ENCODE measurements at places on chromosomes 6 and 20.

DNA sequence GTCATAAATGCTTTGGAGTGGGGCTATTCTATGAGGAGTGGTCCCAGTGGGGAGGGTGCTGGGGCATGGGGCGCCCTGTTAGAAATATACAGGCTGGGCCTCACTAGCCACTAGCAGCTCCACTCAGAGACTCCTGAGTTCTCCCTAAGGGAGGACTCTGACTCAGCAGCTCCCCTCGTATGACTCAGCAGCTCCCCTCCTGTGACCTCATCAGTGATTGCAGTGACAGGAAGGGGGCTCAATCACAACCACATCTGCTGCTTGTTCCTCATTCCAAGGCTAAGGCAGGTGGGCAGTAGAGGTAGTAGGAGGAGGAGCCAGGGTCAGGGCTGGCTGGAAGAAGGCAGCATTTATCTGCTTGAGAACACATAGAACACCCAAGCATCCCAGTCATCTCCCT is 73.7 kb downstream of the PRND start:
- peak; percentile 32 for DNase-seq

- DNase-seq: no peak
These were observed 614.0 kb upstream of the EYS start for GRCh38 chr6:66321017-66321416.

DNA sequence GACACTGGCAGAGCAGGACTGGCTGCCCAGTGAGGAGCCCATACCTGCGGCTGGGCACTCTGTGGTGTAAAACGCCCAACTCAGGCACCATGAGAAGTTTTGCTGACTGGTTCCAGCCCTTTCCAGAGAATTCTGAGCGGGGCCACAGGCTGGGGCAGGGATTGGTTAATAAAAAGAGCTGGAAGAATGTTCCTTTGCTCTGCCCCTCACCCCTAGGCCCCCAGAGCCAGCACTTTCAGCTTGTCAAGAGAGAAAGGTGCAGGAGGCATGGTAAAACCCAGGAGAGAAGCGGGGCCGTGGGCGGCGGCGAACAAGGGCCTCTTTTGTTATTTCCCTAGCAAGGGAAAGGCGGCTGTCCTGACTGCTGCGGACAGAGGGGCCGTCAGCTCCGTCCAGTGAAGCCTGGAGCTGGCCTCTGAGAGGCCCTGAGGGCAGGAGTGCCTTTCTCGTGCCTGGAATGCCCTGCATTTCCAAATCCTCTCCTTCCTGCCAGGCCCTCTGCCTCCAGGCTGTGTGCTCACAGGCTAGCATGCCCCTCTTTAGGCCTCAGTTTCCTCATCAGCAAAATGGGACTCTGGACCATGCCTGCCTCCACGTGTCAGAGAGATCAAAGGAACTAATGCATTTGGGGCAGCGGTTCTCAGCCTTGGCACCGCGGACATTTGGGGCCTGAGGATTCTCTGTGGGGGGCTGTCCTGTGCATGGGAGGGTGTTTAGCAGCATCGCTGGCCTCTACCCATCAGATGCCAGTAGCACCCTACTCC is 12.9 kb downstream of the SLC13A3 start:
- no peak for DNase-seq

- no peak for DNase-seq
These were observed 108.3 kb downstream of the CARMIL1 start for GRCh38 chr6:25387483-25387882.

DNA sequence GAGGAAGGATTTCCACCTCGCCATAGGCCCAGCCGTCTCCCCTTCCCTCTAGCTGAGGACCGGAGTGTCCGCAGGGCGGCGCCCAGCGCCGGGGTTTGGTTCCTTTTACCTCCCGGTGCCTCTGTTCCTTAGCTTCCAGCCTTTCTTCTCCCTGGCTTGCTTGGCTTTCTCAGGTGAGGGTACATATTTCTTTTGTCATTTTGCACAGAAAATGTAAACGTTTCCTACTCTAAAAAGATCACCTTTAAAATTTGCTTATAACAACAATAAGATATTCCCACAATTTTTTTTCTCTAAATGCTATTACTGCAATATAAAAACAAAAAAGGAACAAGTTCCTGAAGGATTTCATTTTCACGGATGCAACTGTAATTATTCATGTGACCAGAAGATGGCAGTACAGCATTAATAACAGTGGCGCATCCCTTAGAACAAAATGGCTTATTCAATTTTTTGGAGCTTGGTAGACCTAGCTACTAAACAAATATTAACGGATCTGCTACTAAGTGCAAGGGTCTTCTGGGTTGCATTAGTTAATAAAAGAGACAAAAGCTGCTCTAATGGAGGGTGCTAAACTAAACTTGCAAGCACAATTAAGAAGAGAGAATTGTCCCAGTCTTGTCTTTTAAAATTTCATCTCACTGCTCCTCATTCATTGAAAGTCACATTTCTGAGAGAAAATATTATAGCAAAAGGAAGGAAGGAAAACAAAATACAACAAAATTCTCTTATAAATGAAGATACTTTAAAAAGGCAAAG is 172.9 kb downstream of the ADGRG6 start:
- DNase-seq: no peak

DNA sequence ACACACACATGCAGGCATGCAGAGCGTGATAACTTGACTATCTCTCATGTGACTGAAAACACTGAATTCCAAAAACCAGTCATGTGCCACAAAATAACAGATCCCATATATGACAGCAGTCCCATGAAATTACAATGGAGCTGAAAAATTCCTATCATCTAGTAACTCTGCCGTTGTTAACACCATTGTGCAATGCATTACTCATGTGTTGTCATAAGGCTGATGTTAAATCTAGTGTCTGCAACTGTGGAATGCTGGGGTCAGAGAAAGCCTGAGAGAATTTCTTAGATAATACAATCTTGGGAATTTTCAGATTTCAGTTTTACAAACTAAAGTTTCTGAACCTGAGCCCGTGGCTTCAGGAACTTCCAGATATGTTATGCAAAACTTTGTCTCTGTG is 70.2 kb downstream of the LYRM4 start:
- DNase-seq: no peak

GRCh38 chr6:7106752-7107577 is 796 bp upstream of the RREB1 start:
- peak; percentile 67 for DNase-seq

GRCh38 chr6:140105857-140106256 is 731.4 kb upstream of the CITED2 start:
- DNase-seq: no peak

DNA sequence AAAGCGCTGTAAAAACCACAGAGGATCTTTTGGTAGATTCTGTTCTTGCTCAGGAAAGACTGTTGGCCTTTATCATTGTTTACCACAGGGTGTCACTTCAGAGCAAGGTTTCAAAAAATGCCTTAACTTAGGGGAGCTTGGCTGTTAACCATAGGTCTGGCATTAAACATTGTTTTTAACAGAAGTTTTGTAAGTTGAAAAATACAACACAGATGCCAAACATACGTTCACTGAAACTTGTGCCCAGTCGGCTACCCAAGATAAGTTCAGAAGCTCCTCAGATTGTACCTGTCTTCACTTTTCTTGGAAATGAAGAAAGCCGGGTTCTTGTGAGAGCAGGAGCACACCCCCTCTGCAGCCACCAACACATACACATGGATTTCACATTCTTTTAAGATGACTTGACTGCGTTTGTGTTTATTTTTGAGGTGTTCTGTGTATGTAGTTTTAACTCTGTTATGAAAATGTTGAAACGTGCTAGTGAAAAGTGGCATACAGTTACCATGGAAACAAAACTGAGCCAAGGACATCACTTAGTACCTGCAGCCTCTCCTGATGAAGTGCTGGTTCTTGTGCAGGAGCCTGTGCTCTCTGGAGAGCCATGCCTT is 64.9 kb downstream of the SYCP2L start:
- DNase-seq: no peak

DNA sequence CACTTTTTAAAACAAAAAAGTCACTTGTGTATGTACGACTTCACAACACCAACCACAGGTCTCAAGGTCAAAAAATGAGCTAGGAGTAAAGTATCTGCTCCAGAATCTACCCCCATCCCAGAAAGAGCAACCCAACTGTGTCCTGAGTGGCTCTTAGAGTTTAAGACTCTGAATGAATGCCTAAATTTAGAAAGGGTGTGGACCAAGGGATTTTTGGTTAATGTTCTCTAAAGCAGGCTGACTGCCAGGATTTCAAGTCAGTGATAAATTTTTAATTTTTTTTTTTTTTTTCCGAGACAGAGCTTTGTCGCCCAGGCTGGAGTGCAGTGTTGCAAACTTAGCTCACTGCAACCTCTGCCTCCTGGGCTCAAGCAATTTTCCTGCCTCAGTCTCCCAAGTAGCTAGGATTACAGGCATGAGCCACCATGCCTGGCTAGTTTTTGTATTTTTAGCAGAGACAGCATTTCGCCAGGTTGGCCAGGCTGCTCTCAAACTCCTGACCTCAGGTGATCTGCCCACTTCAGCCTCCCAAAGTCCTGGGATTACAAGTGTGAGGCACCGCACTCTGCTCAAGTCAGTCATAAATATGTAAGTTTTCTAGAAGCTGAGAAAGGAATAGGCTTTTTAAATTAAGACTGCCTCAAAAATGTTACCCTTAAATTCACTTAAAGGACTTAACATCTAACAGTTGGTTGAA is 20.2 kb downstream of the STAU1 start:
- DNase-seq: no peak

- no peak for DNase-seq
These were observed 44.9 kb upstream of the SCML4 start for GRCh38 chr6:107868867-107869611.

GRCh38 chr6:40376113-40376650 is 211.0 kb downstream of the LRFN2 start:
- no peak for DNase-seq

- DNase-seq: no peak
These were observed 59.1 kb downstream of the EZR start for GRCh38 chr6:158759966-158760617.

- DNase-seq: no peak
These were observed 47.3 kb upstream of the SASH1 start for GRCh38 chr6:148295261-148295887.

GRCh38 chr6:111646034-111646433 is 40.4 kb upstream of the TRAF3IP2 start:
- no peak for DNase-seq

DNA sequence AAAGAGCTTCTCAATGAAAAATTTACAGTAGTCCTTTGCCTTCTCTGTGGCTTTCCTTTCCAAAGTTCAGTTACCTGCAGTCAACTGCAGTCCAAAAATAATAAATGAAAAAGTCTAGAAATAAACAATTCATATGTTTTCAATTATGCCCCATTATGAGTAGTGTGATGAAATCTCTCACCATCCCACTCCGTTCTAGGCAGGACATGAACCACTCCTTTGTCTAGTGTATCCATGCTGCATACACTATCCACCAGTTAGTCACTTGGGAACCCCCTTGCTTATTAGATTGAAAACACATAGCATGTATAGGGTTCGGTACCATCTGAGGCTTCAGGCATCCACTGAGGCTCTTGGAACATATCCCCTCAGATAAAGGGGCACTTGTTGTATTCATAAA is 80.6 kb upstream of the EYA4 start:
- no peak for DNase-seq

DNA sequence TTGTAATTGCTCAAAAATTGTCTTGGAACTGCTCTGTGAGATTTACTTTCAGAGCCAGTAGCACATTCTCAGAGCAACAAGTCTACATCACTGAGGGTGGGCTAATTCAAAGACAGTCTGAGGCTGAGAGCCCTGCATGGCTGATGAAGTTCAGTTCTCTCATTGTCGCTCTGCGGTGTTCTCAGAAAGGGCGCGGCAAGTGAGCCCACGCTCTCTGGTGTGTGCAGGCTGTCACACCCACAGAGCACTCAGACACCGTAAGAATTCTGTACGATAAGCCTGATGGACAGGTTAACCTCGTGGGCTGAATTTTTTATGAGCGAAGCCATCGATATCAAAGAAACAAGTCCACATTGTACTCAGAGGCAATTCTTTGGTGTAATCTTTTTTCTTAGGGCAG is 557.8 kb downstream of the HACE1 start:
- DNase-seq: no peak

GRCh38 chr6:67722861-67723261 is 912.2 kb upstream of the ADGRB3 start:
- no peak for DNase-seq

- no peak for DNase-seq
These were observed 105.0 kb upstream of the SYNCRIP start for GRCh38 chr6:85747666-85748065.

DNA sequence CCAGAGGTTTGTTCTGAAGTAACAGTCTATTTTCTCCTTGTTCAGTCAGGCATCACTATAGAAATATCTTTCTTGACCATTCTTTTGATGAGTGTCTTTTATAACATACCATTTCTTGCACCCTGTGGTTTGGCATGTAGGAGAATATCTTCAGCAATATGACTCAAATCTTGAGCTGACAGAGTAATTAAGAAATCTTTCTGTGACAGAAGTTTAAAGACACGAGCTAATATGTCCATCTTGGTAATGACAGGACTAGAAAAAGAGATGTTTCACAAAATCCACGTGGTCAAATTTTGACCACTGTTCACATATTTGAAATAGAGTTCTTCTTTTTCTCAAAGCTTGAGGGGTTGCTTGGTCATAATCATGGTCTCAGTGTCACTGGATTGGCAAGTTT is 149.9 kb downstream of the MYB start:
- DNase-seq: no peak

- no peak for DNase-seq
These were observed 16.4 kb downstream of the MYT1 start for GRCh38 chr20:64180673-64181072.

DNA sequence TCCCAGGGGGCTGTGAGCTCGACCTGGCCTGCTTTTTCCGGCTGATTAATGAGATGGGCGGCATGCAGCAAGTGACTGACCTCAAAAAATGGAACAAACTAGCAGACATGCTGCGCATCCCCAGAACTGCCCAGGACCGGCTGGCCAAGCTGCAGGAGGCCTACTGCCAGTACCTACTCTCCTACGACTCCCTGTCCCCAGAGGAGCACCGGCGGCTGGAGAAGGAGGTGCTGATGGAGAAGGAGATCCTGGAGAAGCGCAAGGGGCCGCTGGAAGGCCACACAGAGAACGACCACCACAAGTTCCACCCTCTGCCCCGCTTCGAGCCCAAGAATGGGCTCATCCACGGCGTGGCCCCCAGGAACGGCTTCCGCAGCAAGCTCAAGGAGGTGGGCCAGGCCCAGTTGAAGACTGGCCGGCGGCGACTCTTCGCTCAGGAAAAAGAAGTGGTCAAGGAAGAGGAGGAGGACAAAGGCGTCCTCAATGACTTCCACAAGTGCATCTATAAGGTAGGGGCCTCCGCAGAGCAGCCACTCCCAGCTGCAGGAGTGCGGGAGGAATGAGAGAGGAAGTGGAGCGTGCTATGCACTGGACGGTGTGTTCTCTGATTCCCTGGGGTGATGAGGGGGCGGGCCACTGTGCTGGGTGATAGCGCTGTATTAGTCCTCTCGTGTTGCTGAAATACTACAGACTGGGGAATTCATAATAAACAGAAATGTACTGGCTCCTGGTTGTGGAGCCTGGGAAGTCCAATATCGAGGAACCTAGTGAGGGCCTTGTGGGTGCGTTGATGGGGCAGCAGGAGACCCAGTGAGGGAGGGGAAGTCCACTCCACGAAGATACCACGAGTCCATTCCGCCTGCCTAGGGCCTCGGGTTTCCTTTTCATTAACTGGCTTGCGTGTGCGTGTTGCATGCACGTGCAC is 161.7 kb downstream of the DTNBP1 start:
- no peak for DNase-seq

GRCh38 chr6:88167352-88167937 is 1.3 kb upstream of the CNR1 start:
- no peak for DNase-seq

Data from stimulated activated CD4-positive, alpha-beta T cell treated with anti-CD3 and anti-CD28 coated beads, Interleukin-4, amount 100 ng/mL, for 1 hour (primary cell).